ENCODE measurements at places on chromosomes 16 and 17.

- DNase-seq: no peak
Measured at GRCh38 chr17:42908872-42909700, 8.5 kb downstream of the G6PC1 start.

GRCh38 chr17:8300627-8301242 lies 5.5 kb upstream of the SLC25A35 start:
- DNase-seq: peak; percentile 40

DNA sequence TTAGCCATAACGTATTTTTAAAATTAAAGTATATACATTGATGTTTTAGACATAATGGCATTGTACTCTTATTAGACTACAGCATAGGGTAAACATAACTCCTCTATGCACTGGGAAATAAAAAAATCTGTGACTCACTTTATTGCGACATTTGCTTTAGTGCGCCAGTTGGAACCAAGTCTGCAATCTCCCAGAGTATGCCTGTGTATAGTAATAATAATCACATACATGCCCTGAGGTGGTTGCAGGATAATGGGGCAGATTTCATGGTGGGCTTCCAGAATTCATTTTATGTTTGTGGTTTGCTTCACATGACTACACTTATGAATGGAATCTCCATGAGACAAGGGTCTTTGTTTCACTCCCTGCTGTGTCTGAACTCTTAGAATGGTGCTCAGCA lies 66.9 kb upstream of the N4BP1 start:
- DNase-seq: no peak

DNA sequence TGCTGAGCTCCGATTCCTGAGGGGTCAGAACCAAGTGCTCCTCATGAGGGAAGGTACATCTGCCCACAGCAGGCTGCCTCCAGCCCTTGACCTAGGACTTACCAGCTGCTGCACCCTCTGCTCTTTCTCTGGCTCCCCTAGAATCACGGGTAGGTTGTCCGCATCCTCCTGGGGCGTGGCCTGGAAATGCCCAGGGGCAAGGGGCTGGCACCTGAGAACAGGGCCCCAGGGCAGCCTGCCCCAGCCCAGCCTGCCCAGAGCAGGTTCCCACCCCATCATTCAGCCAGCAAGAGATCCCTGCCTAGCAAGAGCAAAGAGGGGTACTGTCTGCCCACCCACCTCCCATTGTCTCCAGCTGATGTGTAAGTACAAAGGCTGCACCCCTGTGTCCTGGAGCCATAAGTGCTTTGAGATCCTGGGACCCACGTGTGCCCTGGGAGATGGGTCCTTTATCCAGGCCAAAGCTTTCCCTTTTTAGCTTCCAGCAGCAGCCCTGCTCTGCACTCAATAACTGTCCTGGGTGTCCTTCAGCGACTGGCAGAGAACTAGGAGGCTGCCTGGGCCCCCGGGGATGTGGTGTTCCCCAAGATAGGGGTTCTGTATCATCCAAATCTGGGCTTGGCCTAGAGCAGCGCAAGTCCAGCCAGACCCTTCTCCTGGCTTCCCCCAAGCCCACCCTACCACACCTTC lies 5.1 kb downstream of the TSPOAP1 start:
- DNase-seq: no peak

- no peak for DNase-seq
Measured at GRCh38 chr16:78176435-78176834, 77.0 kb downstream of the WWOX start.

- no peak for DNase-seq
Measured at GRCh38 chr17:19376811-19377210, 1.5 kb upstream of the MAPK7 start.

GRCh38 chr17:44216173-44216572 lies 3.3 kb downstream of the UBTF start:
- DNase-seq: peak; percentile 33

All from effector CD8-positive, alpha-beta T cell (primary cell).